ENCODE measurements at places on chromosomes 5 and 9.

DNA sequence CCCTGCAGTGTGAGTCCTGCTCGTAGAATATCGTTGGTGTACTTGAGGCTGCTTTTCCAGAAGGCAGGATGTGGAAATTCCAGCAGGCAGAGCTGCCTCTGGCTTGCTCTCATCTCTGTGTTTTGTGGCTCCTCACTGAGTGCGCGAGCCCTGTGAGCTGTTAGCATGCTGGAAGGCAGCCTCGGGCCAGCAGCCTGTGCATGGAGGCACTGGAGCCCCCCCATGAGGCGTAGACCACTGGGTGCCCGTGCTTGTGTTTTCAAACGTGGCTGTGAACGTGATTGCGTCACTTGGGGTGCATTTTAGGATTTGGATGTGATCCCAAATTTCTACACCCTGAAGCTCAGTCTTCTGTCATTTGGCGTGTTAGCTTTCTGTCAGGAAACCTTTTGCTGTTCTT lies 3.2 kb downstream of the WDR5 start:
- DNase-seq, result no peak

DNA sequence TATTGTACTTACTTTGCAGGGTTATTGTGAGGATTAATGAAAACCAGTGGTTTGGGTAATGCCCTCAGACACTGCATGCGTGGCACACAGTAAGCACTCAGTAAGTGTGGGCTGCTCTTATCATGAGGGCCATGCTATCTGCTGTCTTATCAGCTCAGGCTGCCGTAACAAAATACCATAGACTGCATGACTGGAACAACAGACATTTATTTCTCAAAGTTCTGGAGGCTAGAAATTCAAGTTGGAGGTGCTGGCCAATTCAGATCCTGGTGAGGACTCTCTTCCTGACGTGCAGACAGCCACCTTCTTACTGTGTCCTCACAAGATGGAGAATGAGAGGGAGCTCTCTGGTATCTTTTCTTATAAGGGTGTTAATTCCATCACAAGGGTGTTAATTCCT lies 23.9 kb upstream of the SH3PXD2B start:
- DNase-seq, result no peak

DNA sequence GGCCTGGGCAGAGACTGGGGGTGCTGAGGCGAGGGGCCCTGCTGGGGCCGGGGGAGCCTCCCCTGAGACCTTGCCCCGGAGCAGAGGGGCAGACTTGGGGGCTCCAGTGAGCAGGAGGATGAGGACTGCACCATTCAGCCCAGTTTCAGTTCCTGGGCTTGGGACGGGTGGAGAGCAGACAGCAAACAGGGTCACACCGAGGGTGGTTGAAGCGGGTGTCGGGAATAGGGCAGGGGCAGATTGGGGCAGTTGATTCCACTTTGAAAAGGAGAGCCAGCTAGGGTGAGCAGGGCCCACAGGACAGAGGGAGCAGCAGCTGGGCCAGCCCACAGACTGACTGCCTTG lies 4.5 kb downstream of the GRK6 start:
- DNase-seq, result no peak

GRCh38 chr5:50786073-50786472 lies 119.6 kb downstream of the PARP8 start:
- DNase-seq, result no peak

DNA sequence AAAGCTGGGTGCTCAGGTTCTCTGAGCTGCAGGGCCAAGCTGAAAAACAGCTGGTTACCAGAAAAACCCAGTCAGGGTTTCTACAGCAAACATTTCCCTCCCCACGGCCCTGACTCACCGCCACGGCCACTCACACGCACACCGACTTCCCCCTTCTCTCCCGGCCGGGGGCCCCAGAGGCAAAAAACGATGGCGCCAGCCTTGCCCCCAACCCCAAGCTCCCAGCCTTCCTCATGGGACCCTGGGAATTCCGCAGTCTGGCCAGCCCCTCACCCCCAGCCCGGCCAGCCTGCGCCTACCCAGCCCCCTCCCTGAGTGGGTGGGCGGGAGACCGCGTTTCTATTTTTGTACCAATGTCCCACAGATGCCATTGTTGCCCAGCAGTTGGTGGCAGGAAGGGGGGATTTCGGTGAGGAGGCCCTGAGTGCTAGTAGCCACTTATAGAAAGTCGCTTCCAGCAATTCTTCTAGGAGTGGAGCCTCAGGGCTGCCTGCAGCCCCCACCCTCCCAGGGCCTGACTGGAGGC lies 18.4 kb downstream of the ENG start:
- DNase-seq, result no peak

GRCh38 chr9:16121601-16122286 lies 568.9 kb downstream of the CCDC171 start:
- no peak for DNase-seq

DNA sequence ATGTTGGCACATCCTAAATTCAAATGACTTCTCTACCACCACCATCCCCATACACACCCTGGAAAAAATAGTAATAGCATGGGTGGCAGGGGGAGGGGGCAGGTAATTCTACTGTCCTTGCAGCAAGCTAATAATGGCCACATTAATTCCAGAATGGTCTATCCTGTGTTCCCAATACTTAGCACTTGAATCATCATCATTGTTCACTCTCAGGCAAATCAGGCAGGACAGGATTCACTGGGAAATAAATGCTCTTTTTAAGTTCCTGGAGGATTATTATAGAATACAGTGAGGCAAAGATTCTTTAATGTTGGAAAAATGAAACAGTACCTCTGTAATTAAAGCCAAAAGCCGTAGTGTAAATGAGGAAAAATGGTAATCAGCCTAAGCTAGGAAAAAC lies 254.5 kb downstream of the ARRDC3 start:
- no peak for DNase-seq

- DNase-seq, result no peak
Measured at GRCh38 chr5:2895876-2896275, 144.4 kb upstream of the IRX2 start.

DNA sequence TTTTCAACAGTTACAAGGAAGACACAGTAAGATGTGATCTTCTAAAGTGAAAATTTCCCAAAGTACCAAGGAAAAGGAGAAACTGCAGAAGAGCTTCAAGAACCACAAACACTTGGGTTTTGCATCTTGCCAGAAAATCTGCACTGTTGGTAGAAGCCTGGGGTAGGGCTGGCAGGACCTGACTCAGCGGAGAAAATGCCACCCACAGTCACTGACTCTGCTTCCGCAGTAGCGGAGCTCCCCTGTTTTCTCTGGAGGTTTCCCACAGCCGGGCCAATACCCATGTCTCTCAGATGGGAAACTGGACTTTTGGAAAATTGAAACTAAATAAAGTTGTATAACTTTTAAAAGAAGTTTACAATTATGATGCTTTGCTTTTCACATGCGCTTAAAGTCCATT lies 104.2 kb downstream of the MEF2C start:
- DNase-seq, result no peak

- DNase-seq, result no peak
Measured at GRCh38 chr9:69811351-69811868, 9.2 kb upstream of the CFAP95 start.

DNA sequence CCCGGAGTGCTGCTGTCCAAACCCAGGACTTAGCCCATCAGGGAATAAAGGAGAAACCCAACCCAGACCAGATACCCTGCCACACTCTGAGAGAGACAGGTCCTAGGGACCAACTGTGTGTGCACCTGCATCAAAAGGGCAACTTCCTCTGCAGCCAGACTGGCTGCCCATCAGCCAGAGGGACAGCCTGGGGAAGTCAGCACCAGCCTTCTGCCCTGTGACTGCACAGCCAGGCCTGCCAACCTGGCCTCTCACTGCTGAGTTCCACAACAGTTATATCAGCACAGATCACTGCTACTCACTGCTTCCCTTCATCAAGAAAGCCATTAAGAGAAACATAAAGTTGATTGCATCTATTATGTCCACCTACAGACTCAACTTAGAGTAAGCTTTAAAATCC lies 18.0 kb downstream of the GABBR2 start:
- no peak for DNase-seq

DNA sequence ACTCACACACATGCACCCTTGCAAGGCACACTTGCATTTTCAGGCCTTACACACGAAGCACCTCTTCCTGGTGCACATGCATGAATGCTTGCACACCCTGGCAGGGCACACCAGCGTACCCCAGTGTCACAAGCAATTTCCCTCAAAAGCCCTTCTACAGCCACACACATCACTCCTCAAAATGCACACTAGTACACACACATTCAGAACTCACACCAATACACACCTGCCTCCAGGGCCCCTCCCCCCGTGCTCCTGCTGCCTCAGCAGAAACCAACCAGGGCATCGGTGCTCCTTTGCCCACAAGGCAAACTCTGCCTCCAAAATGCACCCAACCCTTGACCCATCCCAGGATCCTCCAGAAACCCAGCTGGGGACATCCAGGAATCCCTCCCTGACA lies 1.2 kb downstream of the CAMK2A start:
- DNase-seq, result no peak

- DNase-seq, result no peak
Measured at GRCh38 chr9:119951090-119951489, 581.9 kb upstream of the BRINP1 start.

- no peak for DNase-seq
Measured at GRCh38 chr5:180099733-180100611, 28.4 kb upstream of the RNF130 start.

- no peak for DNase-seq
Measured at GRCh38 chr5:139390639-139391569, 1.2 kb upstream of the MZB1 start.

DNA sequence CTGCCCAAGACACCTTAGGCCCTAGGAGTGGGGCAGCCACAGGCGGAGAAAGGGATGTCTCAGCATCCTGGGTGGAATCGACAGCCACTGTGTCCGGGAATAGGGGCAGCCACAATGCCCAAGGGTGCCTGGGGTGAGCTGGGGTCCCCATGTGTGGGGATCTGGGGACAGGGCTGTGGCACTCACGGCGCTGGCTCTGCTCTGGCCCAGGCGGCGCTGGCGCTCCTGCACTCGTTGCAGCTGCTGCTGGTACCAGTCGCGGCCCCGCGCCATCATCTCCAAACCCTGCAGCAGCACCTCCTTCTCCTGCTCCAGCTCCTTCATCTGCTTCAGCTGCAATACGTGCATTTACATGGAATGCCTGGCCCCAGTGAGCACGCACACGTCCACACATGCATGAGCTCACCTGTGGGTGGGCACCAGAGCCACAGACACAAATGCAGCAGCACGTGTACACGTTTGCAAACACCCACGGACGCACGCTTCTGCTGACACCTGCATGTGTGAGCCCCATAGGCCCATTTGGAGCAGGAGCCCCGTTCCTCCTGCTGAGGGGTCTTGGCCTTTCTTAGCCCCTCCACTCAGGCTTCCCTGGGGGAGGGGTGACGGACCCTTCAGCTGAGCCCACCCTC lies 4.9 kb downstream of the SAPCD2 start:
- no peak for DNase-seq

GRCh38 chr5:94423411-94423810 lies 195.0 kb downstream of the KIAA0825 start:
- DNase-seq, result no peak

- DNase-seq, result no peak
Measured at GRCh38 chr5:77204967-77205366, 5.5 kb upstream of the PDE8B start.

GRCh38 chr5:136328097-136328496 lies 37.2 kb downstream of the TRPC7 start:
- no peak for DNase-seq

GRCh38 chr9:133464638-133465037 lies 4.9 kb downstream of the CACFD1 start:
- no peak for DNase-seq

GRCh38 chr5:135547590-135548254 lies 12.0 kb upstream of the NEUROG1 start:
- DNase-seq, result no peak

DNA sequence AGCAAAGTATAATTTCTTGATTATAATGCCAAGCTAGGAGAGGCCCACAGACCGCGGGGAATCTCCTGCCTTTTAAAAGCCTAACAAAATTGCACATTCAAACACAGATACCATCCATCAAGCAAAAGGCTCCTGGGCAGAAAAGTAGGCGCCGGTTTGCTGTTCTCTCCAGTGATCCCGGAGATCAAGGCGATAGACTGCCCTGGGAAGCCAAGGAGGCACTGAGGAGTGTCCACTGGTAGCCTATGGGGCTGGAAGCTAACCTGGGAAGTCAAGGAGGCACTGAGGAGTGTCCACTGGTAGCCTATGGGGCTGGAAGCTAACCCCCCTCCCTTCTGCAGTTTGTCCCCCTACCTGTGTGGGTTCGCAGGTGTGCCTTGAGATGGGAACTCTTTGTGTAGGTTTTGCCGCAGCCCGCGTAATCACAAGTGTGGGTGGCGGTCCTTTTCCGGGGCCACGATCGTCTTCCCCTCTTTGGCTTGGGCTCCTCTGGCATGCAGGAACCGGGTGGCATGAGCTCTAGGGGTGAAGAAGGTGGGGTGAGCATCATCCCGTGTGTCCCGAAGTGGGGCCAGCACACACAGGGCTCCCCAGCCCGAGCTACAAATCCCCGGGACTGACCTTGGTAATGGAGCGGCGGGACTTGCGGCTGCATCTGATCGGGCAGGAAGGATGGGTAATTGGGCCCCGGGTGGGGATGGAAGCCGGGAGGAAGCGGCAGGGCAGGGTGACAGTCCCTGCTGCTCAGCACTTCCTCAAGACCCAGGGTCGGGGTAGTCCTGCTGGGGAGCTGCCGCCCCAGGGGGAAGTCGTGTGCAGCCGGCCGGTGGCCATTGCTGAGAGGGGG lies 2.7 kb downstream of the KLF4 start:
- no peak for DNase-seq

- DNase-seq, result no peak
Measured at GRCh38 chr9:38309324-38310195, 82.9 kb upstream of the ALDH1B1 start.

GRCh38 chr5:158589939-158590338 lies 509.8 kb downstream of the EBF1 start:
- DNase-seq, result no peak

- no peak for DNase-seq
Measured at GRCh38 chr5:26649000-26649399, 389.4 kb downstream of the CDH9 start.

DNA sequence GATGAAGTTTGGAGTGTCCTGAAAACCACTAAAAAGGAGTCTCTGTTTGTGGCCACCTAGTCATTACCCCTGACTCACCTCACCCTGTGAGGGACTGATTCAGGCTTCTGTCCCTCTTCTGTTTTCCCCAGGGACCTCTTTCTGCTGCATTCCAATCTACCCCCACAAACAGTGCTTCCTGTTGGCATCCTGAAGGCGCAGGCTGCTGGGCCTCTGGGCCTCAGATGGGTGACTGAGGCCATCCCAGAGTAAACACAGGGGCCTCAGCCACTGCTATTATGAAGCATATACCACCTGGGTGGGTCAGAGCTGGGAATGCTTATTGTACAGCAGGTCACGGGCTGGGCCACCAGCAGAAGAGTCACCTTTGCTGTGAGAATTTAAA lies 20.0 kb downstream of the MORN5 start:
- DNase-seq, result no peak

GRCh38 chr5:13957032-13957645 lies 12.7 kb upstream of the DNAH5 start:
- DNase-seq, result no peak

GRCh38 chr5:78243639-78244038 lies 50.9 kb downstream of the AP3B1 start:
- DNase-seq, result no peak

- no peak for DNase-seq
Measured at GRCh38 chr5:67267512-67268216, 71.1 kb upstream of the CD180 start.

Data from omental fat pad (tissue), 4 donors.